T-helper 9 cell (primary cell): ENCODE measurements at places on chromosomes 13 and 19.
A peak's percentile ranks its signal among the peaks of the same experiment; 100 is the strongest.

GRCh38 chr13:24162604-24163003 lies 2.1 kb downstream of the SPATA13 start:
- DNase-seq = no peak

GRCh38 chr13:66348745-66349690 lies 881.1 kb downstream of the PCDH9 start:
- DNase-seq = no peak

DNA sequence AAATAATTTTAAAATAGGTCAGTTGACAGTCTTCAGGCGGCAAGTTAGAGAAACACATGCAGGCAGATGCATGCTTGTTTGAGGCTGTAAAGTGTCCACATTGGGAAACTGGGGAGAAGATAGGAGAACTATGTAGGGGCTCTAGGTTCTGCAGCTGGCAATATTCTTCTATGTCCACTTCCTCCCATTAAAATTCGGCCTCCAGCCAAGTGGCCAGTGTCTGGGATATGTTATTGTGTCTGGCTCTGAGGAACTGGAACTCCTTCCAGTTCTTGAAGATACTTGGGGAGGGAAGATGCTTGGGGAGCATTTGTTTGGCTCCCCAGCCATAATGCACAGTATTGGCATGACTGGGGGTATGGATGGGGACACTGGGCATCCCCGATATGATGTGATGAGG lies 20.9 kb upstream of the KLF2 start:
- DNase-seq = no peak

DNA sequence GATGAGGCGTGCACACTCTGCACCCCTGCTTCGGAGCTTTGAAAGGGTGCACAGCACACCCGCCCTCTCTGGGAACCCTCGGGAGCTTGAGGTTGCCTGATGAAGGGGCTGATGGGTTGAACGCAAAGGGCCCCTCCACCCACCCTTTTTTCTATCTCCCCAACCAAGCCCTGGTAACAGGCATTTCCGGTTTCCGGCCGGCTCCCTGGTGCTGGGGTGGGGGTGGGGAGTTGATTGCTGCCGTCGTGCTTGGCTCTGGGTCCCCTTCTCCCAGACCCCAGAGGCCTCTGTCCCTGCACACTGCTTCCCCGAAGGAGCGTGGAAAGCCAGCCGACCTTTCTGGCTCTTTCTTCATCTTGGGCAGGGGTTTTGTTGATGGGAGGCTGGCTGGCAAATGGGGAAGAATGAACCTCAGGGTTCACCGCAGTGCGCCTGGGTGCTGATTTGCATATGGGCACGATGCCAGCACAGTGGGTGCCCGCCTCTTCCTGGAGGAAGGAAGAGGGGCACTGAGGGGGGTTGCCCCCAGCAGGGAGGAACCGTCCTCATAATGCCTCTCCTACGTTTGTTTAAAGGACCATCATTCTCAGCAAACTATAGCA lies 29.1 kb downstream of the VAV1 start:
- peak; percentile 72 for DNase-seq

- DNase-seq = no peak
Observed at GRCh38 chr13:83003185-83003584, 879.1 kb downstream of the SLITRK1 start.

- no peak for DNase-seq
Observed at GRCh38 chr13:25616674-25617073, 244.9 kb downstream of the ATP8A2 start.

DNA sequence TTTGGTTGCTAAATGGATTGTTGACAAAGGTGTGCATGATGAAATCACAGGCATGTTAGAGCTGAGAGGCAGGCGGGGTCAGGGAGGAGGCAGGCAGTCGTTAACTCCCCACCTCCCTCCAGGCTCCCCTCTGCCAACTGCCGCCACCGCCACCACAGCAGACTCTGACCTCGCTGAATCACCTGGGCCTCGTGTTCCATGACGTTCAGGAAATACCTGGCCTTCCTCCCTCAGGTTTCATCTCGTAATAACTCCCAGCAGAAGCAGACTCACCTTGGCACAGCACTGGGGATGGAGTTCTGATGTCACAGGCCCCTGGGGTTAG lies 198.5 kb downstream of the KATNAL1 start:
- no peak for DNase-seq

- DNase-seq = no peak
Observed at GRCh38 chr19:45159971-45160324, 834 bp downstream of the NKPD1 start.

- DNase-seq = no peak
Observed at GRCh38 chr19:33819506-33819879, 22.8 kb downstream of the KCTD15 start.

DNA sequence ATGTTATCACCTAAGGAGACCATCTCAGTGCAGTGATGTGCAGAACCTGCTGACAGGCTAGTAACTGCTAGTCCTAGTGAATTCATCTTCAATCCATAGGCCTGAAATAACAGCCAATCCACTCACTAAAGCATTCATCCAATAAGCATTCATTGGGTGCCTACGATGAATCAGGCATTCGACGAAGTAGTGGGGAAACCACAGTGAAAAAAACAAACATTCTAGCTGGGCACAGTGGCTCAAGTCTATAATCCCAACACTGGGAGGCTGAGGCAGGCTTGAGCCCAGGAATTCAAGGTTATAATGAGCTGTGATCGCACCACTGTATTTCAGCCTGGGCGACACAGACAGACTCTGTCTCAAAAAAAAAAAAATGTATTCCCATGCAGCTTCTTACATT lies 135.6 kb downstream of the RNF17 start:
- DNase-seq = no peak

- no peak for DNase-seq
Observed at GRCh38 chr13:84985860-84986259, 813.4 kb downstream of the SLITRK6 start.

DNA sequence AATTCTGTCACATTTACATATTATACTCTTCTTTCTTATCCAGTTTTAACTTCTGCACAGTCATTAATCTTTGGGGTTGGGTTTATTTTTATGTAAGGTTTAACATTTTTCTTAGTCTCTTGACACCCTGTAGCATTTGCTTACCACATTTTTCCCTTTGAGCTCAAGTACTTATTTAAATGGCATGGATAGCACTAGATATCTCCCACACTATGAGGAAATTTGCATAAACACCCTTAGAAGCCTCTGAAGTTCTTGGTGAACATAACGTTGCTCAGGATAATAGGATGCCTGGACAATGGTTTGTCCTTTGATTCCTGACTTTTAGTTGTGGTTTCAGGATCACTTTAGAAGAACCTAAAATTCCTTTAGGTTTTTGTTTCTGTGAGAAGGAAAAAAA lies 338.9 kb downstream of the PCDH17 start:
- no peak for DNase-seq

- DNase-seq = no peak
Observed at GRCh38 chr13:111853721-111854120, 213.2 kb upstream of the SOX1 start.

GRCh38 chr13:70568571-70568970 lies 460.3 kb upstream of the KLHL1 start:
- DNase-seq = no peak

- no peak for DNase-seq
Observed at GRCh38 chr19:18712981-18713380, 29.5 kb downstream of the CRTC1 start.

DNA sequence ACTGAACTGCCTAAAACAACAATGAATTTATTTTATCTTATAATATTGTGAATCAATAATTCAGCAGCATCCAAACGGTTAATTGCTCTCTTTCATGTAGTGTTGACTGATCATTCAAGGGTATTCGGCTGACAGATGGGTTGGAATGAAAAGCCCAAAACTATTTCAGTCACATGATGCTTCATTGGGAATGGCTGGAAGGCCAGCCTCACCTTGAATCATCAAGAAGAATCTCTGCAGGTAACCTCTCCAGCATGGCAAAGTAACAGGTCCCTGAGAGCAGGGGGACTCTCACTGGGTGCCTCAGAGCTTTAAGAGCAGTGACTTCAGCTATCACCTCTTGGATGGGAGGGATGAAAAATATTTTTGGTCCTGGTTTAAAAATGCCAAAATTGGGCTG lies 1395.7 kb downstream of the OLFM4 start:
- no peak for DNase-seq

GRCh38 chr13:45541806-45542205 lies 73.7 kb downstream of the ERICH6B start:
- DNase-seq = no peak

GRCh38 chr13:49694446-49694845 lies 3.2 kb upstream of the EBPL start:
- no peak for DNase-seq

- DNase-seq = no peak
Observed at GRCh38 chr19:13006431-13007281, 11.4 kb downstream of the NFIX start.

DNA sequence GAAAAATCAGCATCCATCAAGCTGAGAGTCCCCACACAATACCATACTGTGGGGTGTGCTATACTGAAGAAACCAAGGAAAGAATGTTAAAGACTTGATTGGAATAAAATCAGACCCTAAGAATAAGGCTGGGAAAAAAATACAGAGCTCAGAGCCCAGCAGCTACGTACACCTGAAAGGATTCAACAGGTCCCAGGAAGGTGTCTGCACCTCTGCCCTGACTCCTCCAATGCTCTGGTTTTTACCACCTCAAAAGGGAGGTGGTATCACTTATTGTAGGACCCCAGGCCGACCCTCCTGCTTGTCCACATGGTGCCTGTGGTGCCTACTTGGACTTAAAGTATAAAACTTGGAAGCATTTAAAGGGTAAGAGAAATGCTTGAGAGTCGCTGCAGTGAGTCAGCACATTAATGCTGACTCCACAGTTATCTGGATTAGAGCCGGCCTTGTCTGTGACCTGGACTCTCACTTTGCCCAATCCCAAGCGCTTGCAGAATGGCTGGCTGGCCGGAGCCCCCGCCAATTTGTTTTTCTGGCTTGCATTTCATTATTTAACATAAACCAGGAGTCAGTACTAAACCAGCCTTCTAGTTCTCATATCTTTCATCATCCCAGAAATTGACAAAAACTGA lies 110.1 kb downstream of the FGF14 start:
- no peak for DNase-seq

- no peak for DNase-seq
Observed at GRCh38 chr13:48969685-48970084, 6.0 kb upstream of the FNDC3A start.

- DNase-seq = no peak
Observed at GRCh38 chr13:74644229-74644628, 510.0 kb upstream of the KLF12 start.

- DNase-seq = no peak
Observed at GRCh38 chr13:110495376-110495775, 66.1 kb downstream of the RAB20 start.

- DNase-seq = peak; percentile 53
Observed at GRCh38 chr13:27375686-27376326, 48.6 kb upstream of the GTF3A start.

GRCh38 chr19:1651568-1652291 lies 685 bp downstream of the TCF3 start:
- DNase-seq = peak; percentile 34

- no peak for DNase-seq
Observed at GRCh38 chr13:89199138-89199537, 1528.0 kb downstream of the SLITRK5 start.

DNA sequence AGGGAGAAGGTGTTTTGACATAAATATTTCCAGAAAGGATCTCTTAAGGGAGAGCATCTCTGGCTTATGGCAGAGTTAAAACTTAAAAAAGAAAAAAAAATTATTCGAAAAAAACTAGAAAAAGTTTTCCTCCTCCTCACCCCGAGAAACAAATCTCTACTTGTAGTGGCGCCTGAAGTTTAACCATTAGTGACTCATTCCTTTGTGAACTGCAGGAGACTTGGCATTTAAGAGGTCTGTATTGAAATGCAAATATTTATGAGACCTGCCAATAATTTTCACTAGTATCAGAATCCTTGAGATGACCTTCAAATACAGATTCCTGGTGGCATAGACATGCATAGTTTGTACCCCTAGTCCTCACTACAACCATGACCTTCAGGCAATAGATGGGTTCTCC lies 64.9 kb upstream of the MED4 start:
- DNase-seq = no peak

DNA sequence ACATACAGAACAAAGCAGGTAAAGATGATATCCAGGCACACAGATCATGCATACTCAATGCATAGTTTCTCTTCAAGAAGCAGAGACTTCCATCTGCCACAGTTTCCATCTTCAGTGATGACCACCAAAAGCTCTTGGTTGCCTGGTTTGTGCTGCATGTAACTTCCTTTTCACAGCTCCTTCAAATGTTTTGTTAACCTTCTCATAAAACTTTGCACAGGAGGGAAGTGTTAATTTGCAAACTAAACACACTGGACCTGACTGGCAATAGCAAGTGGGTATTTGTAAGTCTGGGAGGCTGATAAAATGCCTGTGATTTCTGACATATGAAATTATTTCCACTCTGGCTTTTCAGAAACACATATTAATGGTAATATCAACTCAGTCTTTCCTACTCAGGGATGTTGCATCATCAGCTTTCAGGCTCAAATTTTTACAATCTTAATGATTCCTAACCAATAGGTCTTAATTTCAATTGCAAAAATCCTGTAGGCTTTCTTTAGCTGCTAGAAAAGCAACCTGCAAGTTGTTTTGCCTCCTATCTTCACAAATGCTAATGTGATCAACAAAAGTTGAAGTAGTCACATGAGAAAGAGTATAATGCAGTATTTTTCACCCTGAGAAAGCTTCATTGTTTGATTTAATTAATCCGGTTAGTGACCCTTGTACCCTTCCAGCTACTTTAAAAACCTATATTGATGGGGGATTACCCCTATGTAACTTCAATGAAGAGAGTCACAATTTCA lies 575.6 kb downstream of the DIAPH3 start:
- no peak for DNase-seq

DNA sequence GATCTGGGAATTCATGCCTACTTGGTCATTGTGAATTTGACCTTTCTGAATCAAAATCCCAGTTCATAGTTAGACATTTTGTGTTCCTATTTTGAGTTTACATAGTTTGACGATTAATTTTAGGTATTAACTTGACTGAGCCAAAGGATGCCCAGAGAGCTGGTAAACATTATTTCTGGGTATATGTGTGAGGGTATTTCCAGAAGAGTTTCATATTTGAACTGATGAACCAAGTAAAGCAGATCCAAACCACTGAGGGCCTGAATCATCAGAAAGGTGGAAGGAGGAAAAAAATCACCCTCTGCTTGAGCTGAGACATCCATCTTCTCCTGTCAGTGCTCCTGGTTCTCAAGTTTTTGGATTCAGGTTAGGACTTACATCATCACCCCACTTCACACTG lies 116.6 kb downstream of the CYSLTR2 start:
- no peak for DNase-seq
